ENCODE measurements at places on chromosomes 4 and X.

DNA sequence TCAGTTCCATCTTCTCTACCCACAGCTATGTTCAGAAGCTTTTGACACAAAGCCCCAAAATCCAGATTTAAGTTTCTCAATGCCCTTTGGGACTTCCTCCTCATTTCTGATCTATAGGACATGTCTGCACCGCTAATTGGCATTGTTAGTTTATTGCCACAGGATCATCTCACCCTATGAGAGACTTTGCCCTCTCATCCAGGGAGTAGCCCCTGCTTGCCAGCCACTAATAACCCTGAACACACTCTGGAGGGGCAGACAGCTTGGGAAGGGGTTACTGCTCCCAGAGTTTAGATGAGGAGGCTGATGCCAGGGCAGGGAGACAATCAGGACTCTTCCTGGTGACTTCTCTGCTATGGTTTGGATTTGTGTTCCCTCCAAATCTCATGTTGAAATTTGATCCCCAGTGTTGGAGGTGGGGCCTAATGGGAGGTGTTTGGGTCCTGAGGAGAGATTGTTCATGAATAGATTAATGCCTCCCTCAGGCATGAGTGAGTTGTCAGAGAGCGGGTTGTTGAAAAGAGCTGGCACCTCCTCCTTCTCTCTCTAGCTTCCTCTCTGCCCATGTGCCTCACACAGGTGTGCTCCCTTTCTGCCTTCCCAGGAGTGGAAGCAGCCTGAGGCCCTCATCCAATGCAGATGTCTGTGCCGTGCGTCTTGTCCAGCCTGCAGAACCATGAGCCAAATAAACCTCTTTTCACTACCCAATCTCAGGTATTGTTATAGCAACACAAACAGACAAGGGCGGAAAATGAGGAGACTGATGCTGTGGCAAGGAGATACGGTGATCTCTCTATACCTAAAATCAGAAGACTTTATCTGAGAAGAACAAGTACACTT is 3.6 kb upstream of the SCARB2 start:
- DNase-seq, result no peak

DNA sequence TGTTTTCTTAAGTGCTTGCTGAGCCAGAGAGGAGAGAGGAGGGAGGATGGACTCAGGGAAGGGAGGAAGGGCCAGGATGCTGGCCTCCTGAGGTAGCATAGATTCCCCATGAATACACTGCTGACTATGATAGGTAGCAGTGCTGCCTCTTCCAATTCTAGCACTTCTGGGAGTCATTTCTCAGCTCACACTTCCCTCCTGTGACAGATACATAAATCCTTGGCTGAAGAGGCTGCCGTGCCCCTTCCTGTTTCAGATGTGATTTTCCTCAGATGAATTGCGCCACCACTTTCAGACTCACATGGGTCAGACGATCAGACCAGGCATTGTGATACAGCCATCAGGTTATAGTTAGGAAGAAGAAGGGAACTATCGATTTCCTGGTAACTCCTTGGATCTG is 22.4 kb downstream of the TSC22D3 start:
- no peak for DNase-seq

DNA sequence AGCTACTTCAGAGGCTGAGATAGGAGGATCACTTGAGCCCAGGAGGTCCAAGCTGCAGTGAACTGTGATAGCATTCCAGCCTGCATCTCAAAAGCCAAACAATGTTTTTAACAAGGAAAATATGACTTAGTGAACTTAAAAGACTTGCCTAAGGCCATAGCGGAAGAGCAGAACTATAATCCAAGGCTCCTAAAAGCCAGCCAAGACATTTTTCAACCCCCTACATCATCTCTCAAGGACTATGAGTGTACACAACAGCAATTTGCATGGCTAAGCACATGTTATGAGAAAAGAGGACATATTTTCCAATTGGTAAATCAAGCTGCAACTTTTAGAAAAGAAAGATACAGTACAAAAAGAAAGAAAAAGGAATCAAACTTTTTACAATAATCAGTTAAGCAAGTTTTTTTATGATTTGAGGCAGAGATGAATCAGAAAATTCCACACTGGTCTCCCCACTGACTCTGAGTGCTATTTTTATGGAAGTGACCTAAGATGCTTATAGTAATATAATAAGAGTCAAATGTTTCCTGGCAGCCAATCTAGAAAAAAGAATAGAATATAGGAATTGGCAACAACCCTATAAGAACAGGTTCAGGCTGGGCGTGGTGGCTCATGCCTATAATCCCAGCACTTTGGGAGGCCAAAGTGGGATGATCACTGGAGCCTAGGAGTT is 9.8 kb upstream of the ACOT9 start:
- no peak for DNase-seq

DNA sequence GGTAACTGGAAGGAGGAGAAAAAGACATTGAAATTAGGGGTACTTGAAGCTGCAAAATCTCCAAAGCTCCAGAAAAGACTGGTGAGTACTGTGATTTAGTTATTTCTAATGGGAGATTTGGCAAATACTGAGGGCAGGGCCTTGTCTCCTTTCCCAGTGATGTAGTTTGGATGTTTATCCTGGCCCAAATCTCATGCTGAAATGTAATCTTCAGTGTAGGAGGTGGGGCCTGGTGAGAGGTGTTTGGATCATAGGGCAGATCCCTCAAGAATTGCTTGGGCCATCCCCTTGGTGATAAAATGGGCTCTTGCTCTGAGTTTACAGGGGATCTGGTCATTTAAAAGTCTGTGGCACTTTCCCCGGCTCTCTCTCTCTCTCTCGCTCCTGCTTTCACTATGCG is 33.1 kb upstream of the GK start:
- DNase-seq, result no peak

DNA sequence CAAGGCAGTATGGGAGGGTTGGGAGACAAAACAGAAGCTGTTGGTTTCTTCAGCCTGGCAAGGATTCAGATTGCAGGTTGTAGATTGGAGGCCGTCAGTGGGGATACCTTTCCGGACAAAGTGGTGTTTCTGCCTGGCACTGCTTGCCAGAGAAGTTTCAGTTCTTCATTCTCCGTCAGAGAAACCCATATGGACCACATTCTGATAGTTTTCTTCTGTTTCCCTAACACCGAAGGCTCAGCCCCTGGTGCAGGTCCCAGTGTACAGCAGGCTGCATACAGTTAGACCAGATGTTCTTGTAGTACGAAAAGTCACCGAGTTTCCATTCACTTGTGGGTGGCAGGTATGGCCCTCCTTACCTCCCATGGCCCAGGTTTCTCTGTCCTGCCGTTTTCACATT is 107.3 kb downstream of the PTTG2 start:
- DNase-seq, result no peak

GRCh38 chr4:4455210-4455865 is 68.4 kb downstream of the NSG1 start:
- no peak for DNase-seq

- DNase-seq, result no peak
Observed at GRCh38 chrX:103440621-103441020, 64.3 kb downstream of the BEX3 start.

DNA sequence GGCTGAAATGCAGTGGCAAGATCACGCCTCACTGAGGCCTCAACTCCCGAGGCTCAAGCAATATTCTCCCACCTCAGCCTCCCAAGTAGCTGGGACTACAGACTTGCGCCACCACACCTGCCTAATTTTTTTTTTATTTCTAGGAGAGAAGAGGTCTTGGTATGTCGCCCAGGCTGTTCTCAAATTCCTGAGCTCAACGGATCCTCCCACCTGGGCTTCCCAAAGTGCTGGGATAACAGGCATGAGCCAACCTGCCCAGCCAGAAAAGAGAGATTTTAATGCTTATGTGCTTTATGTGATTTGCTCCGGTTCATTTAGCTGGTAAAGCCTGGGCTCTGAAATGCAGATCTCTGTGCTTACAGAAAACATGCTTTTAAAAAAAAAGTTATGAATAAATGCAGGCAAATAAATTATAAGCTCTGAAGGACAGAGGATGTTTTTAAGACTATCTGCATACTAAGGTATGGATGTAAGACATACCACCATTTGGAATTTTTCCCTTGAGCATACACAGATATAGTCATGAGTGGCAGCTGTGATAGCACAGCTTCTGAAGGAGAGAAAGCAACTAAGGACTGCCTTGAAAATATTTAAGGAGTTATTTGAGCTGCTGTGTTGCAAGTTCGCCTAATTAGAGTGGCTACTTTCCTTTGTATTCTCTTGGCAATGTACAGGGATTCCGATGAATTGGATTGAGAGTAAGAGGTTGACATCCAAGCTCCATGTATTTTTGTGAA is 13.8 kb downstream of the GUCY1B1 start:
- DNase-seq, result no peak

DNA sequence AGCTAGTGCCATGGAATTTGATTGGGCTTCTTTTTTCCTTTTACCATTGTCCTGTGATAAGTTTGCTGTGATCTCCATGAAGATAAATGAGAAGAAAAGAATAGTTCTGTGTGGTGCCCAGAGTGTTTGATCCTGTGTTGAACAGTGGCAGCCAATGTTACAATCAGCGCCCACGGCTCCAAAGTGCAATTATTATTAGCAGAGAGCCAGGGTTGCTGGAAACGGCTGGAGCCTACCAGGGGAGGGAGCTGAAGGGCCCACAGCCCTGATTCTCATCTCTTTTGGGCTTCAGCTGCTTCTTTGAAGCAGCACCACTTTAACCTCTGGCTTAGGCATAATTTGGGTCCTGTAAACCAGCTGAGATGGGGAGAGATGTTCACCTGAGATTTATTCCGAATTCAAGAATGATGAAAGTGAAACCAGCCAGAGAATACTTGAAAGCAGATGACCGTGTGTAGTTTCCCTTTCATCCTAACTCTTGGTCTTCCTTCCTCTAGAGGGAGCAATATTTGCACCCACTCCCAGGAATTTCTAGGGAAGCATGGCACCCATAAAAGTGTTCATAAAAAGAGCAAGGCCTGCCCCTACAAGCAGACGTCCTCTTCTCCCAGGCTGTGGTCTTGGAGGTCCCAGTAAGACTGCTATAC is 298.3 kb downstream of the EVC2 start:
- DNase-seq, result no peak

DNA sequence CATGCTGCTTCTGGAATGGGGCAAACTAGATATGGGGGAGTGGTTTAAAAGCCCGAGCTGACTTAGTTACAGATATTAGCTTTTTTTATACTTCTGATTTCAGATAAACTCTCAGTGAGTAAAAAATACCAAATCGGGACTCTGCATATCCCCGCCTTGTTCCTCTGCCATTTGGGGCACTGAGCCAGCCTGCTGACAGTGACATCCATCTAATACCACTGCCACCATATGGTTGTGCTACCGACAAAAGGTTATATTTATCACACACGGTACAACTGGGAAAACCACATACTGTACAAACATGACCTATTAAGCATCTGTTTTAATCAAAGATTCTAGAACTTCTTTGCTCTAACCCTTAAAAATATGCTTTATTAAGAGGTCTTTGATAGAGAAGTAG is 78.7 kb downstream of the GALNT7 start:
- no peak for DNase-seq

DNA sequence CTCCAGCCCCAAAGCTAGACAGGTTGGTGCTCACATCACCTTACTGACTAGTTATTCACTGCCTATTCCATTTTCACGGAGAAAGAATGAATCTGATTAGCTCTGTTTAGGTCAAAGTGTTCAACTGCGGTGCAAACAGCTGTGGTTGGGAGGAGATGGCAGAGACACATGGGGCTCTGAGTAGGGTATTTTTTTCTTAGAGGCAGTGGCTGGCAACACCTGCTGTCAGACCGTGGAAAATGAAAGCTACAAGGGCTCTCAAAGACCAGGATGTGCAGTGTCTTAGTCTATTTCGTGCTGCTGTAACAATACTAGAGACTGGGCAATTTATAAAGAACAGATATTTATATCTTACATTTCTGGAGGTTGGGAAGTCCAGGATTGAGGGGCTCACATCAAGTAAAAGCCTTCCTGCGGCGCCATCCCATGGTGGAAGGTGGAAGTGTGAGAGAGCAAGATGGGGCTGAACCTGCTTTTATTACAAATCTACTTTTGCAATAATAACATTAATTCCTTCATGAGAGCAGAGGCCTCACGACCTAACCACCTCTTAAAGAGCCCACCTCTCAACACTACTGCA is 10.6 kb downstream of the NYX start:
- no peak for DNase-seq

- DNase-seq, result no peak
Observed at GRCh38 chr4:145907390-145907789, 31.2 kb downstream of the ZNF827 start.

DNA sequence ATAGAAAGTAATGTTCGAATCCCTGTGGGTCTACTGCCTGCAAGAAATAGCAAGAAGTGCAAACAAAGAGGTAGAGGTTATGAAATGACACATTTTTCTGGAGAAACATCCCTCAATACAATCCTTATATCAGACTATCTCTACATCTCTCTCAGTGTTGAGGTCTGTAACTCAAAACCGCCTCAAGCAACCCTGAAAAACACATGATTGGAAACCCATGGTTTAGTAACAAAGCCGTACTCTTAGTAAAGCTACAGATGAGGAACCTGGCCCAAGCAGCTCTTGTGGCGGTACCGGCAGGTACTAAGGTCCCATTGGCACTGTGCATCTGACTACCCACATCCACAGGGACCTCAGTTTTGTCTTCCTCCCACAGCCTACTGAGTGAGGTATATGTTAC is 53.9 kb downstream of the IRF2 start:
- DNase-seq, result no peak

DNA sequence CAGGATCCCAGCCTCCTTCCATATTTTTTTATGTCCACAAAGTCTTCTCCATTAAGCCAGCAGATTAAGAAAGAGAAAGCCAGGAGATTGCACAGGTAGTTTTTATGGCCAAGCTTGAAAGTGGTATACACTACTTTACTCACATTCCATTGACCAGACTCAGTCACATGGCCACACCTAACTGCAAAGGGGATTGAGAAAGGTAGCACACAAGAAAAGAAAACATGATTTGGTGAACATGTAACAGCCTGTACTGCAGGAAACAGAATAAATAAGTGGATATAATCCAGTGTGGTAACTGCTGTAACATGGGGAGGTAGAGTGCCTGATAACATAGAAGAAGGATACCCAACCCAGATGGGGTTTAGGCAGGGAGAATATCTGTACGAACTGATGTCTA is 43.9 kb downstream of the HOPX start:
- no peak for DNase-seq

All from DMS153 (cell line).